ENCODE measurements at places on chromosomes 3 and 15.

DNA sequence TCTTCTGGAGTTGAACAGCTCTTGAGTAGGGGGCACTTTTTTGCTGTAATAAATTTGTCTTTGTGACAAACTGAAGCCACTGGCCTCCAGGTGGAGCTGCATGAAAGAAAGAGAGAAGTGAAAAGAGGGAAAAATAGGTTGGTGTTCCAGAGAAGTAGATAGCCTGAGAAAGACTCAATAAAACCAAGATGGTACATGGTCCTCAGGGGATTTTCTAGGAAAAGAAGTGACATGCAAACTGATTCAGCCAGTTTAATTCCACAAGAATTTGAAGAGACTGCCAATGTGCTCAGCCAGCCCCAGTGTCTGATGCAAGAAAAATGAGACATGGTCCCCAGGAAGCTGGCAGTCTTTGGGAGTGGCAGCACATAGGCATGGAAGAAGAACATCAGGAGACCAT lies 152.7 kb downstream of the CD47 start:
- DNase-seq: no peak

- no peak for DNase-seq
These were observed 23.5 kb downstream of the DTWD1 start for GRCh38 chr15:49644364-49644794.

GRCh38 chr3:150015901-150016300 lies 45.2 kb upstream of the PFN2 start:
- no peak for DNase-seq

DNA sequence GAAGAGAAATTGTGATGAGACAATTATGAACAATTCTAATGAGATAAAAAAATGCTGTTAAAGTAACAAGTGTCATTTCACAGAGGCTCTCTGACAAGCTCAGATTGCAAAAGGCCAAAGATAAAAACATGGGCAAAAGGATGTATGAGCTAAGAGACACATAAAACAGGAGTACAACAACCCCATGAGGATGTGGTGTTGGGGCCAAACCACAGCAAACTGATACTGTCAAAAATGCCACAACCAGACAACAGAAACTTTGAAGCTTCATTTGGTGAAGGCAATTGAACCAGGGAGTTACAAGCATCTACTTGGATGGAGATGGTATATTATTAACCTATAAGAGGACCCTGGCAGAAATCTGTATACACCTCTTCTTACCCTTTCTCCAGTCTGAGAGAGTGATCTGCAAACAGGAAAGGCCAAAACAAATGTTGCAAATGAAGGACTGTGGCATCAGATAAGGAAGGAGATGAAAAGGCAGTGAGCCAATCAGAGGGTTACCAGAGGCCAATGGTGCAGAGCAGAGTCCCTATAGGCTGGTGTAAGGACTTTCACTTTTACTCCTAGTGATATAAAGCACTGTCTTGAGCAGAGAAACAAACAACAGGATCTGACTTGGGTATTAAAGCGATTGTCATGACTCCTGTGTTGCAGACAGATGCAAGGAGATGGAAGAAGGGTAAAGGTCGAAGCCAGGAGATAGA lies 659.0 kb downstream of the NTRK3 start:
- DNase-seq: no peak

DNA sequence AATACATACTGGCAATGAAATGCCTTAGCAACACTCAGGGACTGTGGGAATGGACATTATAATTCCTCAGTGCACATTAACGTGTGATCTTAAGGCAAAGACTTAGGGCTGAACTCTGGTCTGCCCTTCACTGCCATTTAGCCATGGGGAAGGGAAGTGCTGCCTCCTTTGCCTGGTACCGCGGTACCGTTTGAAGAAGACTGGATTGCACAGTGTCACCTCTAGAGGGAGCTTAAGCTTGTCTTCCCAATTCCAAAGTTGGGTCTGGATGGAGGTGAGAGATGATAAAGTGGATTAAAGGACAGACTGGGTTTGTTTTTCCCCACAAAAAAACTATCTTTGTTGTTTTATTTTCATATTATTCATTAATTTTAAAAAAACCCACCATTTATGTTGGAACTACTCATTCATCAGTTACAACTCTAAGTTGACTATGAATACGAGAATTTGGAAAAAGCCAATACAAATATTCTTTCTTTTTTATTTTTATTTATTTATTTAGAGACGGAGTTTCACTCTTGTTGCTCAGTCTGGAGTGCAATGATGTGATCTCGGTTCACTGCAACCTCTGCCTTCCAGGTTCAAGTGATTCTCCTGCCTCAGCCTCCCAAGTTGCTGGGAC lies 60.0 kb upstream of the SYN2 start:
- no peak for DNase-seq

- DNase-seq: no peak
These were observed 3.0 kb upstream of the SOX14 start for GRCh38 chr3:137761099-137761562.

GRCh38 chr3:51830836-51831385 lies 30.5 kb upstream of the IQCF2 start:
- DNase-seq: no peak

DNA sequence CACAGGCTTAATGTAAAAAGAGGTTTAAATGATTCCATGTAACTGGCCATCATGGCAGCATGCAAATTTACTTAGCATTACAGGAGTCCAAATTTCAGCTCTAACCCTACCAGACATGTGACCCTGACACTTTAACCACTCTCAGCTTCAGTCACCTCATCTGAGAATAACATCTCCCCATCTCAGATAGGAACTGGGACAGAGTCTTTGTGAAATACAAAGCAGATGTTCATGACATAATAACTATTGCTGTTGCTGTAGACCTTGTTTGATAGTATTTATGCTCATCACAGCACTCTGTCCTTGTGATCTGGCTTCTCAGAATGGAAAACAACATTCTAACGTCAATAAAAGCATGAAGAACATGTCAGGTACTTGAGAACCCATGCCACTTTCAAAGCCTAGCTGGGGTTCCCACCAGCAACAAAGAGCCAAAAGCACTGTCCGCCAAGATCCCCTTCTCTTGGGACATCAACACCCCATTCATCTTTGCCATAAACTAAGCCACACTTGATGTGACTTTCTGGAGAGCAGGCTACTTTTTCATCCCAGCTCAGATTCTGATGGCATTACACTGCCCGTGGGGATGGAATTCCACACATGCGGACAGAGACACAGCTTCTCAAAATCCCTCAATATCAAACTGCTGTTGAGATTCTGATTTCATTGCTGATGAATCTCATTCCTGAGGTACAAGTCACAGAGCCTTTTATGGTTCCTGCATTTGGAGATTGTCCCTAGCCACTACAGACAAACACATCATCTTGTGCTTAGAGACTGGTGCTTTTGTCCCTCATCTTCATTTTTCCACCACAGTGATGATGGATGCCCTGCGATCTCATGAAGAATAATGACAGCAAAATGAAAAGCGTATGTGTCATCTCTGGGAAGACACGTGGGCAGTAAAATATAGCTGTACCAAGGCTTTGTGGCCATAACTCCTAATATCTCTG lies 202.7 kb downstream of the TNIK start:
- DNase-seq: no peak

- DNase-seq: no peak
These were observed 1305.2 kb downstream of the SI start for GRCh38 chr3:163773136-163773535.

GRCh38 chr3:39900462-39901002 lies 91.1 kb downstream of the MYRIP start:
- DNase-seq: no peak

- no peak for DNase-seq
These were observed 30.7 kb downstream of the CD200R1L start for GRCh38 chr3:112815981-112816380.

GRCh38 chr15:67080900-67081431 lies 15.6 kb downstream of the SMAD3 start:
- DNase-seq: peak; percentile 43

GRCh38 chr15:44264148-44264547 lies 24.4 kb upstream of the GOLM2 start:
- no peak for DNase-seq

- no peak for DNase-seq
These were observed 436.3 kb downstream of the WDR72 start for GRCh38 chr15:53323191-53323590.

GRCh38 chr15:31304751-31305365 lies 21.8 kb upstream of the KLF13 start:
- DNase-seq: no peak

- no peak for DNase-seq
These were observed 34.8 kb upstream of the CCK start for GRCh38 chr3:42300778-42301177.

GRCh38 chr3:141259821-141260629 lies 28.4 kb downstream of the PXYLP1 start:
- no peak for DNase-seq

DNA sequence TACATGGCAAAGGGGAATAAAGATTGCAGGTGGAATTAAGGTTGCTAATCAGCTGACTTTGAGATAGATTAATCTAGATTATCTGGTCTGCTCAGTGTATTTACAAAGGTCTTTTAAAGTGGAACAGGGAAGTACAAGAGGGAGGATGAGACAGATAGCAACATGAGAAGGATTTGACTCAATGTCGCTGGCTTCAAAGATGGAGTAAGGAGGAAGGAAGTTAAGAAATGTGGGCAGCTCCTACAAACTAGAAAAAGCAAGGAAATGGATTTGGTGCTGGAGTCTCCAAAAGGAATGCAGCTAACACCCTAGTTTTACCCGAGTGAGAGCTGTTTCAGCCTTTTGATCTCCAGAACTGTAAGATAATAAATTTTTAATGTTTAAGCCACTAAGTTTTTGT lies 180.7 kb upstream of the TTC14 start:
- no peak for DNase-seq

DNA sequence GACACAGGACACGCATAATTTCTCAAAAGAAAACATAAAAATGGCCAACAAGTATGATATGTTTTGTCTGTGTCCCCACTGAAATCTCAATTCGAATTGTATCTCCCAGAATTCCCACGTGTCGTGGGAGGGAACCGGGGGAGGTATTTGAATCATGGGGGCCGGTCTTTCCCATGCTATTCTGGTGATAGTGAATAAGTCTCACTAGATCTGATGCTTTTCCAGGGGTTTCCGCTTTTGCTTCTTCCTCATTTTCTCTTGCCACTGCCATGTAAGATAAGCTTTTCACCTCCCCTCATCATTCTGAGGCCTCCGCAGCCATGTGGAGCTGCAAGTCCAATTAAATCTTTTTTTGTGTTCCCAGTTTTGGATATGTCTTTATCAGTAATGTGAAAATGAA lies 12.1 kb upstream of the POU1F1 start:
- no peak for DNase-seq

GRCh38 chr3:160707187-160707794 lies 30.3 kb downstream of the ARL14 start:
- no peak for DNase-seq

- DNase-seq: no peak
These were observed 5.5 kb downstream of the PLD1 start for GRCh38 chr3:171804618-171805389.

GRCh38 chr3:54433846-54434245 lies 311.5 kb downstream of the CACNA2D3 start:
- no peak for DNase-seq

DNA sequence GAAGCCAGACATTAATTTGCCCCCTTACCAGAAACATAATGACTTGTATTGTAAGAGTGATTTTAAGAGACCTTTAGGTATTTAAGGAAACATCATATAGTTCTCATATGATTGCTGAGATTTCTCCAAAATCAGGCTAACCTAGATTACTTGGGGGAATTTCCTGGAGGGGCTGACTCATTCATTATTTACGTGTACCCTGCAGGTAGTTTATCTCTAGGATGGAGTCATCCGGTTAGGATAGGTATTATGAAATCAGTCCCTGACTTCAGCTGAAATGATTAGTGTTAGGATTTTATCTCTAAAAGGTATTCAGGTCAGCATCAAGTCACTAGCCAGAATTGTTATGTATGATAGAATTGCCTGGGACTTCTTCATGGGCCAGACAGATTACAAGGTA lies 97.5 kb downstream of the TCF12 start:
- no peak for DNase-seq

DNA sequence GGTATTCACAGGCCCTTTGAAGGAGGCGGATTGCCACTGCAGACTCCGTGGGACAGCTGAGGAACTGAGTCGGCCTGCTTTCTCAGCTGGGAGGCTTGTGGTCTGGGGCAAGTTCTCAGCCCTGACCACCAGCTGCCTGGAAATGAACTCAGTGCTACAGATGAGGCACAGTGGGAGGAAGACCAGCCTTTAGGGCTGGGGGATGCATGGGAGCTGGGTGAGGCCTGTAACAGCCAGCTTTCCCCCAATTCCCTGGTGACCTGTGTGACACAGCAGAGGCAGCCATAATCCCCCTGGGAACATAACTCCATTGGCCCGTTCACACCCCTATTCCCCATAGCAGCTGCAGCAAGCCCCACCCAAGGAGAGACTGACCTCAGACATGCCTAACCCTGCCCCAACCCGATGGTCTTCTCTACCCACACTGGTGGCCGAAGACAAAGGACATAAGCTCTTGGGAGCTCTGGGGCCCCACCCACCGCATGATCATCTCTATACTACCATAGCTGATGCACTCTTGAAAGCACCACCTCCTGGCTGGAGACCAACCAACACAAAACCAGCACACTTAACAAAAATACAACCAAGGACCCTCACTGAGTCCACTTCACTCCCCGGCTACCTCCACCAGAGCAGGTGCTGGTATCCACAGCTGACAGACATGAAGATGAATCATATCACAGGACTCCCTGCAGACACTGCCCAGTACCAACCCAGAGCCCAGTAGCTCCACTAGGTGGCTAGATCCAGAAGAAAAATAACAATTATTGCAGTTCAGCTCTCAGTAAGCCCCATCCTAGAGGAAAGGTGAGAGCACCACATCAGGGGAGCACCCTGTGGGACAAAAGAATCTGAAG lies 24.9 kb downstream of the ZMAT3 start:
- no peak for DNase-seq

DNA sequence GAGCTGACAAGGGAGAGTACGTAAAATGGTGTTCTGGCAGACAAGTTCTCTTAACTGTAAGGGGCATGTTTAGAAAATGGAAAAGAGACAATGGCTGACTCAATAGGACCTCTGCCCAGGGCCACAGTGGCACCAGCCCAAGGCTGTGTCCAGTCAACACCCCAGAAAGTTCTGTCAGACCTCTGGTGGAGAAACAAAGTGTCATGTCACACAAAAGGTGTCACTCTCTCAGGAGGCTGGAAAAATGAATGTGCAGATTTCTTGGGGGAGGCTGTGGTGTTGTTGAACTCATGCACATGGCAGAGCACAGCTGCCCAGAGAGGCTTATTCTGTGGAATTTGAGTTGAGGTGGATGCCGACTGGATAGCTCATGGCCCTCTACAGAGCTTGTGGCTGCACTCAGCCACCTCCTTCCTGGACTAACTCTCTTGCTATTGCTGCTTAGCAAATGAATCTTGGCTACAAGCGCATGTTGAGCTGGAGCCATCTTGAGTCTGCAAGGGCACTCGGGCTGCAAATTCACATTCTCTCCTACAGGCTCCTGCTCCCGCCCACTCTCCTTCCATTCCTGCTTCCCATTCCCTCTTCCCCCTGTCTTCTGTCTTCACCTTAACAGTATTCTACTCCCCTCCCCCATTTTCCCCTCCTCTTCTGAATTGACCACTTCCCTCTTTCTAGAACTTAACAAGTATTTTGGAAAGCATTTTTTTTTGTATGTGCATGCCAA lies 55.8 kb upstream of the SLC7A14 start:
- DNase-seq: no peak

- DNase-seq: no peak
These were observed 680.6 kb downstream of the SQOR start for GRCh38 chr15:46315434-46315833.
